Activated CD8-positive, alpha-beta memory T cell treated with anti-CD3 and anti-CD28 coated beads for 24 hours (primary cell): ENCODE measurements at places on chromosomes 6 and 20.

DNA sequence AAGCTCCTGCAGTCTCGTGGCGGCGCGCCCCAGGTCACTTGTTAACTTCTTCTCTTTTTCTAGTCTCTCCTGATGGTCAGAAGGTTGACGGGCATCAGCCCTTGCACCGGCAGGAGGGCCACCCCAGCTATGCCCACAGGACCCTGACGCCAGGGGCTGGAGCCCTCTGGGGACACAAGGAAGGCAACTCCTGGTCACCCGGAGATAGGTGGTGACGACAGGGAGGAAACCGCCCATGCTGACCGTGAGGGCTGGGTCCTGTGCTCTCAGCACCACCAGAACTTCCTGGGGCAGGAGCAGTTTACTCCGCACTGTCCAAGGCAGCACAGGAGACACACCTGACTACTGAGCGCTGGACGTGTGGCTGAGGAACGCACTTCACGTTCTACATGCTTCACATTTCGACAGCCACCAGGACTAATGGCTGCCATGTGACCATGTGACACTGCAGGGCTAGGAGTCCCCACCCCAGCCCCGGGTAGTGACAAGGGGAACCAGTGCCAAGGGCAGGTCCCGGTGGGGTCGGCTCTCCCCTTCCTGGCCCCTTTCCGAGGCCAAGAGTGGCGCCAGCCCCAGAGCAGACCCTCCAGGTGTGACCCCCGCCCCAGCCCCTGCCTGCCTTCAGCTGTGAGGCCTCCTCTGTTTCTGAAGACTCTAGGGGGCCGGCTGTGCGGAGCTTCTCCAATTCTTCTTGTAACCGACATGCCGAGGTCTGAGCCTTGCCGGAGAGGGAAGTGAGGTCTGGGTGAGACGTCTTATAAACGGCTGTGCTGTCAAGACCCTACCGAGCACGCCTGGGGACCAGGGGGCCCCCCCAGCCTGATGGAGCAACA is 45.2 kb downstream of the DSTN start:
- peak; percentile 52 for DNase-seq

DNA sequence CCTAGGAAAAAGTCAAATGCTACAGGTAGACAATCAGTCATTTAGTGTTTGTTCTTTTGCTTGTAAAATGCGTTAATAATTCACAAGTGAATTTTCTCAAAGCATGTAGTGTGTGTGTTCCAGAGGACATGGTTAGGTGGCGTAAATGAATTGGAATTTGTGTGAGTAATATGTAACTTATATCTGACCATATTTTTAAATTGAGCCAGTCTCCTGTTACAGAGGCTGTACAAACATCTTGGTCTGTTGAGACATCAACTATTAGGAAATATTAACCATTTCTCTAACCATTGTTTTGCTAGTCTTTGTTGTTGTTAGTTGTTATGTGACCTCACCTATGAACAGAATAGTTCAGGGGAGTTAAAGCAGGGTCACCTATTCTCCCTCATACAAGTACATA is 22.7 kb downstream of the MCM8 start:
- no peak for DNase-seq

GRCh38 chr20:2747676-2748235 is 52.7 kb downstream of the CPXM1 start:
- peak; percentile 51 for DNase-seq

DNA sequence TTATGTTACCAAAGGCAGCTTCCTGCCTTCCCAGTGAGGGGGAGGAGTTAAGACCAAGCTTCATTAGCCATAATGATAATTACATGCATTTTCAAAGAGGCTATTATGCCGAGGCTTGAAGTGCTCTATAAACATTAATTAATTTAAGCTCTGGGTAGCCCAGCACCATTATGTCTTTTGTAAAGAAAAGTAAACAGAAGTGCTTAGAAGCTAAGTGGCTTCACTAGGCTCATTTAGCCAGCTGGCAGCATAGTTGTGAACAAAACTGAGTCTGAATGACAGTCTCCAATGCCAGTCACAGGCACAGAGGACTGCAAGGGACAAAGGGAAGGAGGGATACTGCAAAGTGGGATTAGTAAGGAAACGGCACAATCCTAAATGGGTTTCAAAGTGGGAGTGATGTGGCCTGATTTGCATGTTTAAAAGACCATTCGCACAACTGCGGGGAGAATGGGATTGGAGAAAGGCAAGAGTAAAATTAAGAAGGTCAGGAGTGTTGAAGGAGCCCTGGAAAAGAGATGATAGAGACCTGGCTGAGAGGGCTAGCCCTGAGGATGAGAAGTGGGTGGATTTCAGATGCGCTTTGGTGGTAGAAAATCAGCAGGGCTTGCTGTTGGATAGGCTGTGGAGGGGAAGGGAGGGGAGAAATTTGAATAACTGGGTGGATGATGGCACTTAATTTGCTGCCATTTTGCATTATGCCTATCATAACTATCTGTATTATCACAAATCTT is 20.1 kb upstream of the ISM1 start:
- no peak for DNase-seq

DNA sequence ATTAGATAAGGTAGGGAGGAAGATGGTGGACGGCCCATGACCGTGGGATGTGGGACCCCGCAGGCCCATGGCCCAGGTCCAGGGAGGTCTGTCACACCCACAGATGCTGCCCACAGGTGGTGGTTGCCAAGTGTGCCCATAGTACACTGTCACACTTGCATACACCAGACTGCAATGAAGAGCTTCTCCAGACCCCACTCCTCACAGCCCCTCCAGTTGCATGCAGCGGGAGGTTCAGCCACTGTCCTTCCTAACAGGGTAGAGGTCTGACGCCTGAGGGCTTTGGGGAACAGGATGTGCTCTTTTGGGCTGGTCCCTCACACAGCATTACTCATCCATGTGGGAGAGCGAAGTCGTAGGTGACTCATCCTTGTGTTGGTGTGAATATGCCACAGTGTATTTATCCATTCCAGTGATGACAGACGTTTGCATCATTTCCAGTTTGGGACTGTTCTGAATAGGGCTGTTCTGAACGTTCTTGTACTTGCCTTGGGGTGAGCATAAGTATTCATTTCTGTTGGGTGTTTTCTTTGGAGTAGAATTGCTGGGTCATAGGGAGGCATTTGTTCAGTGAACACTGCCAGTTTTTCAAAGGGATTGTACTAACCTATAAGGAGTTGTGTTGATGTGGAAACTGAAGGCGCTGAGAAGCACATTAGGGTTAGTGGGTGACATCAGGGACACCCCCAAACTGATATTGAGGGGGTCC is 10.1 kb upstream of the PYGB start:
- peak; percentile 74 for DNase-seq

- no peak for DNase-seq
Observed at GRCh38 chr6:82408952-82409431, 45.4 kb downstream of the TPBG start.

- no peak for DNase-seq
Observed at GRCh38 chr6:37620519-37620918, 77.2 kb downstream of the MDGA1 start.

GRCh38 chr20:64226686-64227580 is 28.6 kb upstream of the PCMTD2 start:
- no peak for DNase-seq

DNA sequence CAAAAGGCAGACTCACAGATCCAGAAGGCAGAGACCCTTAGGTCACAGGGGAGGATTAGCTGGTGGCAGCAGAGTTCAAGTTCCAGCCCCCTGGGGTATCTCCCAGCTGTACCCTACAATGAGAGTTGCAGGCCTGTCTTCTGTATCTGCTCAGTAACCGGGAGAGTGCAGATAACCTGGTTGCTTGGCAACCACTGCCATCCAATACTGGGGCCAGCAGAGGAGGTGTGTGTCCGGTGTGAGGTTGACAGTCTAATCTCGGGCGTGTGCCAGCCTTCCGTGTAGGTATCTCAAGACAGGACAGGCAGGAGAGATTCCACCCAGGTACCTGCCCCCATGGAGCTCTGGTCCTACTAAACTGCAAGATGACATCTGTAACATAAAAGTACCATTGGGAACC is 56.6 kb upstream of the TBC1D7 start:
- DNase-seq: peak; percentile 9

DNA sequence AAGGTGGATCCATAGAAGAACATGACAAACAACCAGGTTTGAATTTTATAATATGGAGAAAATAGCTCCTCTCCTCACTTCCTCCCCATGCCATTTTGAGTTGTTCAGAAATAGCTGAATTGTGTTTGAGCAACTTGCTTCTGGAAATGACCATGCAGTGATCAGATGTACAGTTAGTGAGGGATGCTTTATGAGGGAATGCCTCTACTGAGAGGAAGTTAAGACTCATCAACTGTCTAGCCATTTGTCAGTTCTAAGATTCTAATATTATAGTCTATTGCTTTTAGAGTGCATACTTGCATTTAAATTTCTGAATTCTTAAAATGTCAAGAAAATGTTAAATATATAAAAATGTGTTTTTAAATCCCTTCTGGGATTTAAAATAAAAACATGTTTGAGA is 3.8 kb downstream of the LAMA2 start:
- DNase-seq: no peak

GRCh38 chr6:52109171-52109571 is 21.8 kb upstream of the PKHD1 start:
- no peak for DNase-seq

GRCh38 chr6:15997586-15998388 is 131.1 kb upstream of the MYLIP start:
- DNase-seq: no peak

DNA sequence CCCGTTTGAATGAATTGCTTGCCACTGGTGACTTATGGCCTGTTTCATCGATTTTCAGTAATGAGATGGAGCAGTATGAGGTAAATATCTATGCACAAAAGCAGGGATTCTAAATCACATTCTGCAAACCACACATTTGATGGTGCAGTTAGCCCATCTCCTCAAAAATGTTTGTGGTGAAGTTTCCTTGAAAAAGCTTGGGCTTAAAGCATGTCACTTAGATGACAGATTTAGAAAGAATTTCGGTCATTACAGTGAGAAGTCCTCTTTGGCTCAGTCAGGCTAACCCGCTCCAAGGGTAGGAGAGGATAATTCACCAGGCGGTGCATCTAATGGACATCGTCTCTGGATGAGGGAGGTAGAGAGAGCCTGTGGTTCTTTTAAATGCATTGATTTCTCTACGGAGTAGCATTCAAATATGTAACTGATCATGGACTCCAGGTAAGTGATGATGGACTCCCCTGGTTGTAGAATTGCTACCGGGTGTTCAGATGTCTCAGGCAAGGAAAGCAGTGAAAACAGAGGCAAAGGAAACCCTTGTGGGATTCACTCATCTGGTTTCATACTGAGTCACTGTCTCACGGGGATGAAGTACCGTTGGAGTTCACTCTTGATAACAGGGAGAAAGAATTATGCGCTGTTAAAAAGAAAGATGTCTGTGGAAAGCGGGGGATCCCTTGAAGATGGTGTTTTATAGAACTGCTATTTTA is 65.3 kb downstream of the AIG1 start:
- no peak for DNase-seq

- no peak for DNase-seq
Observed at GRCh38 chr20:59630526-59630925, 26.2 kb downstream of the PHACTR3 start.

GRCh38 chr20:12153628-12154027 is 235.9 kb downstream of the BTBD3 start:
- no peak for DNase-seq

DNA sequence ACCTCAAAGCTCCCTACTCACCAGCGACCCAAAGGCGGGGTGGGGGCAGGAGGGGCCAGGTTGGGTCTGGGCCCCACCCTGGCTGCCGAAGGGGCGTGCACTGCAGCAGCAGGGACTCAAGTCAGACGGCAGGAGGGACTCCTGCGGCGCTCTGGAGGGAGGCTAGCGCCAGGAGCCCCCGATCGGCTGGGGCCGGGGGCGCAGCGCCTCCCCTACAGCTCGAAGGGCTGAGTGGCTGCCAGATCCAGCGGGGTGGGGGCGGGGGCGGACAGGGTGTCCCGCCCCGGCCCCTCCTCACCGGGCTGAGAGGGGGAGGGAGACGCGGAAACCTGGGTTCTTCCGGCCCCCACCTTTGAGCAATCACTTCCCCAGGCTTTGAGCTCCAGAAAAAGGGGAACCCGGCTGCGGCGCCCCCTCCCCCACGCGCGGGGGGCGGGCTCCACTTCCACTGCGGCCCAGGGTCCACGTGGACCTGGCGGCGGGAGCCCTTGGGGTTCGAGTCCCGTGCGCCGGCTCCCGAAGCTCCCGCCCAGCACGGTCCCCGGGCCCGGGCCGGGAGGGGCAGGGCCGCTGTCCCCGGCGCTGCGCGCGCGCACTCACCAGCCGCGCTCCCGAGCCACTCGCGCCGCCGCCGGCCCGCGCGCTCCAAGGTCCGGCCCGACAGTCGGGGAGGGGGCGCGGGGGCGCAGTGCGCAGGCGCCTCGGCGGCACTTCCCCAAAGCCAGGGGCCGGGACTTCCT is at the start of gene RGS19:
RGS19 (minus strand) TSS at position 246 of the 740 bp plus-strand sequence. CDS start 2,632 bp downstream, outside the sequence.
- DNase-seq: peak; percentile 84

DNA sequence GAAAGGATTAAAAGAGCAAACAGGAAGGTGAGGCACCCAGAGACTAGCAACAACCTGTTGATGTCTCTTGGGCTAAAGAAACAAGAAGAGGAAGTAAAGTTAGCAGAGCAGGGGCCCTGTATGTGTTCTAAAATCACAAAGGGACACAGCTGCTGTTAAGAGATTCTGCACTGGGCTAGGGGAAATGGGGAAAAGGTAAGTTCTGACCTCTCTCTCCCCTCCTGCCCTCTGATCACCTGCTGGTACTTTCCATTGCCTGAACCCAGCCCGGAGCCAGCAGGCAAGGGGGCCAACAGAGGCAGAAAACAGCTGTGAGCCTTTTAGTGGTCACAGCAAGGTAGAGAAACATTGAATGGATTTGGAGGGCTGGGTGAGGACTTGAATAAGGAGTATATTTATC is 13.5 kb upstream of the CNR1 start:
- DNase-seq: no peak

DNA sequence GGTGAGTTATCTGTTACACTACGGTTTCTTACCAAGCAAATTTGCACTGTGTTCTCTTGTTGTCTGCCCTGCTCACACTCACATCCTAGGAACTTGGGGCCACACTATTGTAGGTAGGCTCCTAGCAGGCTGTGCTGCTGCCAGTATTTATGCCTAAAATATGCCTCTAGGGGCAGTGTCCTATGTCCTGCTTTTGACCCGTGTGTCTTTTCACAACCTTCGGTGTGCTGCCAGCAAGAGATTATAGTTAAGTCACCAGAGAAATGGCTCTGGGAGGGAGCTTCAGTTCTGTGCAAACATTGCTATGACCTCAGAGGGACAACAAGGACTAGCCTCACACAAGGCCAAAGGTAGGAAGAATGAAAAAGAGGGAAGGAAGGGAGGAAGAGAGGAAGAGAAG is 8.9 kb upstream of the TAAR5 start:
- no peak for DNase-seq

GRCh38 chr6:111199935-111200334 is 112.6 kb downstream of the SLC16A10 start:
- no peak for DNase-seq

GRCh38 chr6:63807056-63807455 is 171.5 kb downstream of the PHF3 start:
- DNase-seq: no peak

DNA sequence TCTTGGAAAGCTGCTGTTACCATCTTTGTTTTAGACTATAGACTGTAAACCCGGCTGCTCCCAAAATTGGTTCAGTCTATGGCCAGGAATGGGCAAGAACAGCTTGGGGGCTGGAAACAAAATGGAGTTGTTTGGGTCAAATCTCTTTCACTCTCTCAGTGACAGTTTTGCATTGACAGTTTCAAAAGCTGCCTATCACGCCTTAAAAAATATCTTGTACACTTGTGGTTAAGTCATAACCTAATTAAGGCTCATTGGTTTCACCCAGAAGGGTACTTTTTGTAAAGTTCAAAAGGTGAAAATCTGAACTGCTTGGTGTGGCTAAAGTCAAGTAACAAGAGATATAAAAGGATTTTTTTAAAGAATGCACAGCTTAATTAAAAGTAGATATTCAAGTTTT is 76.1 kb upstream of the PRL start:
- DNase-seq: no peak
